ENCODE measurements at places on chromosomes 2 and 18.

- DNase-seq, result no peak
Observed at GRCh38 chr2:189679226-189679625, 4.8 kb downstream of the ANKAR start.

- no peak for DNase-seq
Observed at GRCh38 chr2:134706587-134707329, 12.0 kb downstream of the TMEM163 start.

DNA sequence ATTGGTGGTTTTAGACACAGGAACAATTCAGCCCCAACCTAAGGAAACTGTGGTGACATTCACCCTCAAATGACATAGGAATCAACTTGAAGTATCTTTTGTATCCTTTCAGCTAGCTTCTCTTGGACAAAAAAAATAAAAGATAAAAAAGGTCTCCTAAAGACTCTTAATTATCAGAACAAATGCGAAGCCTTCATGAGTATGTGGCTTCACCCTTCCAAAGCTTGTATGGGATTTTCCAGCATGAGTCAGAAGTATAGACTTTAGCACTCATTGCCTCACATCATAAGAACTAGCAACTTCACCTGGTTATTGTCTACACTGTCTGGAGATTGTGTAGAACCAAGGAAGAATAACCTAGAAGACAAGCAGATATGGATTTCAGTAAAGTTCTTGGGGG, 135.4 kb downstream of the LAMA3 start:
- no peak for DNase-seq

GRCh38 chr2:150063432-150063889, 424.0 kb downstream of the RND3 start:
- DNase-seq, result peak; percentile 18

DNA sequence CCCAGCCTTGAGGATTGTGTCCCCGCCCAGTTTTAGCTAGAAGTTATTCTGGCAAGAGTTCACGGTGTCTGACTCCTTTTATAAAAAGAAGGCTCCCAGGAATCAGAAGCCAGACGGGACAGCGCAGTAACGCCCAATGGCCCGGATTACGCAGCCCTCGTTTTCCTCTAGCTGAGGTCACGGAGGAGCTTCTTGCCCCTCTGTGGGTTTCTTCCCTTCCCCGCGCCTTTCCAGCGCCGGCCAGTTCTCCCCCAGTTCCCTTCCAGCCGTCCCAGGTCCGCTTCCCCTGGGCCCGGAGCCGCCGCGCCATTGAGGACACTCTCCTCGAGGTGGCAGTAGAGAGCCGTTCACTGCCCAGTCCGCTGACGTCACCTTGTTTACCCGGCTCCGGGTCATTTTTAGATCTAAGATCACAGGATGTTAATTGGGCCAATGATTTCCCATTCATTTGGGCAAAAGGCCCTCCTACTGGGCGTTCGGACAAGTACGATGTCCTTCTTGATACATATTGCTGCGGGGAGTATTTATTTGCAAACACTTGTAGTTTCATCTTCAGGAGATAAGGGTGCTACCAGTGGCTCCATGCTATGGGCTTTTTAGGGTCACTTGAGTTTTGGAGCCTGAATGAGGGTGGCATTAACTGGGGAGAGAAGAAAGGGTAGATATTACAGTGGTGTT, 81.5 kb upstream of the PPM1B start:
- peak; percentile 80 for DNase-seq

- DNase-seq, result peak; percentile 6
Observed at GRCh38 chr2:28929581-28929980, 35.1 kb downstream of the WDR43 start.

GRCh38 chr2:133422931-133423351, 145.3 kb downstream of the NCKAP5 start:
- DNase-seq, result no peak

DNA sequence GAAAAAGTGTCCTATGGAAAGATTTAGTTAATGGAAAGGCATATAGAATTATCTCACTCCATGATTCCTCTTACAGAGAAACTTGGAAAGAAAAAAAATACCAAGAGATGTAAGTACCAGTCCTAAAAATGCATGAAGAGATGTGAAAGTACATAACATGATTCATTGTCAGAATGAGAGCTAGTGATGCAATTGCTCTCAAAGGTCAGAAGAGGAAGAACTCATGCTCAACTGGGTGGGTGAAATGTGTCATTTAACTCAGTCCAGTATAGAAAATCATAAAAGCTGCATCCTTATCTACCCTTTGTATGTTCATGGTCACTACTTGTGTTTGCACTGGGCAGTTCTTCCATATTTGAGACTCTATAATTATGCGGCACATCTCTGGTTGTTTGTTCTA, 300.0 kb upstream of the PIK3C3 start:
- no peak for DNase-seq

- DNase-seq, result peak; percentile 2
Observed at GRCh38 chr18:1760901-1761300, 810.4 kb downstream of the METTL4 start.

DNA sequence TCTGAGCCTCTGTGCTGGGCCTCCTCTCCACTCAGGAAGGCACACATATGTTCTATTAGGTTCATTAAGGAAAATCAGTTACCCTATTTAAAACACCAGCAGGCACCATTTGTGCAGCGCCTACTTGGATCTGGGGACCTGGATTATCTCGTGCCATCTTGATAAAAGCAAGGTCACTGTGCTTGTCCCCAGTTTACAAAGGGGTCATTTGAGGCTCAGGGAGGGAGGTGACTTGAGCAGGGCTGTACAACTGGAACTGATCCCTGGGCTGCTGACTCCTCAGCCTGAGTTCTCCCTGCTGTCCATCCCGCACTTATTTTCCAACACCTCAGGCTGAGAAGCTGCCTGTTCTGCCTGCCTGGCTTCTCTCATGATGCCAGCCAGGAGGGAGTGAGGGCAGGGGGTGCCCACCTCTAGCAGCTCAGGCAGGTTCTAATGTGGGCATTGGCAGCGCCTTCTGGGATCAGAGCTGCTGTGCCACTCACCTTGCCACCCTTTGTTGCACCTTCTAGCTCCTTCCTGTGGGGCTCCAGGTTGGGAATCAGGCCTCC, 120.3 kb downstream of the GLI2 start:
- no peak for DNase-seq

DNA sequence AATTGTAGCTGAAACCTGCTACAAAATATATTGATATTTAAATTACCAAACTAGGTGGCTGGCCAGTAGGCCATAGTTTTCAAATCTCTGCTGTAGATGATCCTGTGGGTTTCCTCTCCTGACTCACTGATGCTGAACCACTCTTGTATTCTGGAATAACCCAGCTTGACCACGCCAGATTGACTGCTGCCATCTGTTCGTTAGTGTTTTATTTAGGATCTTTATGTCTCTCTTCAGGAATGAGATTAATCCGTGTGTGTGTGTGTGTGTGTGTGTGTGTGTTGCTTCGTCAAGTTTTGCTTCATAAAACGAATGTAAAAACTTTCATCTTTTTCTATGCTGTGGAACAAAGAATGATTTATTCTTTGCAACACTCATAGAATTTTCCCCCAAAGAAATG, 187.1 kb downstream of the DYSF start:
- DNase-seq, result no peak

GRCh38 chr2:12715258-12716031, 1.3 kb upstream of the TRIB2 start:
- no peak for DNase-seq

- no peak for DNase-seq
Observed at GRCh38 chr2:24540011-24540477, 49.0 kb downstream of the NCOA1 start.
